ENCODE measurements at places on chromosomes 1 and 21.

GRCh38 chr1:41784531-41785274 is 134.0 kb downstream of the HIVEP3 start:
- DNase-seq: no peak

DNA sequence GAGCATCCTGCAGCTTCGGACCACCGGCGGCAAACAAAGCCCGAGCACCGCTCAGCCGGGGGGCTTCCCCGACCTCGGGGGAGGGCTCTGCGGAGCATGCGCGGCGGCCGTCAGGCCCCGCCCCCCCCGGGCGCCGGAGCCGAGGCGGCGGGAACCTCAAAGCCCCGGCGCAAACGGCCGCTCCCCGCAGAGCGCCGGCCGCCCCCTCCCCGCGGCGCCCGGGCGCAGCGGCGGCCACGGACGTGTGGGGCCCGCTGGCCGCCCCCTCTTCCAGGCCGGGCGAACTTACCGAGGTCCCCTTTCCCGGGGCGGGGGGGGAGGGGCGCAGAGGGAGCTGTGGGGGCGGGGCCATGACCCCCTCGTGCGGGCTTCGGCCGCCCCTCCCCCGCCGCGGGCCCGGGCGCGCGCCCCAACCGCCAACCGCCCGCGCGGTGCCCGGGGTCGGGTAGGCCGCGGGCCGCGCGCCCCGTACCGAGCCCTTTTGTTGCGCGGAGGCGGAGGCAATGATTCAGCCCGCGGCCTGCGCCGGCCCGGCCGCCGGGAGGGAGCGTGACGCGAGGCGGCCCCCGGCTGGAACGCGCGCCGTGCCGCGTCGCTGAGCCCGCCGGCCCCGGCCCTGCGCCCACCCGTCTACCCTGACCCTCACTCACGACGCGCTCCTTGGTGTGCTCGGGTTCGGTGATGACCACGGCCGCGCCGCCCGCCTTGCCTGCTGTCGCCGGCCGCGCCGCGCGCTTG is 1.7 kb downstream of the RCC2 start:
- DNase-seq: no peak

DNA sequence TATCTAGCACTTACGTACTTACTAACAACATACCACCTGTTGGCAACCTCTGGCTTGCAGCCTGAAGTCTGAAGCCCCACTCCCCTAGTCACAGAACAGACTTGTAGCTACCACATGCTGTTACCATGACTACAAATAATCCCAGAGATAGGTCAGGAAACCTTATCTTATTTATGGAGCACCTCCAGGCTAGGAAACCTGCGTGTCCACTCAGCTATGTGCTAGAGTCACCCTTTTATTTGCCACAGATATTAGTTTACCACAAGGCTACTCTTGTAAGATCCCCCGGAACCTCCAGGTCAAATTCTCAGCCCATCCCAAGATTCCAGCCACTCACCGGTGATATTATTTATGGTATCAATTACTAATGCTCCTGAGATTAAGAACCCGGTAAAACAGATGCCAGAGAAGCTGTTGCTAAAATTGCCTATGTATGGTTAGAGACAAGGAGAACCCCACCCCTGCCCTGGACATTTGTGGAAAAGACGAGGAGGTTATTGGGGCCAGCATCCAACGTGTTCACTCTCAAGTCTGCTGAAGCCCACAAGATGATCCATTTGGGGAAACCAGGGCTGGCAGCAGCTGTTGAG is 116.5 kb downstream of the TBX15 start:
- no peak for DNase-seq

DNA sequence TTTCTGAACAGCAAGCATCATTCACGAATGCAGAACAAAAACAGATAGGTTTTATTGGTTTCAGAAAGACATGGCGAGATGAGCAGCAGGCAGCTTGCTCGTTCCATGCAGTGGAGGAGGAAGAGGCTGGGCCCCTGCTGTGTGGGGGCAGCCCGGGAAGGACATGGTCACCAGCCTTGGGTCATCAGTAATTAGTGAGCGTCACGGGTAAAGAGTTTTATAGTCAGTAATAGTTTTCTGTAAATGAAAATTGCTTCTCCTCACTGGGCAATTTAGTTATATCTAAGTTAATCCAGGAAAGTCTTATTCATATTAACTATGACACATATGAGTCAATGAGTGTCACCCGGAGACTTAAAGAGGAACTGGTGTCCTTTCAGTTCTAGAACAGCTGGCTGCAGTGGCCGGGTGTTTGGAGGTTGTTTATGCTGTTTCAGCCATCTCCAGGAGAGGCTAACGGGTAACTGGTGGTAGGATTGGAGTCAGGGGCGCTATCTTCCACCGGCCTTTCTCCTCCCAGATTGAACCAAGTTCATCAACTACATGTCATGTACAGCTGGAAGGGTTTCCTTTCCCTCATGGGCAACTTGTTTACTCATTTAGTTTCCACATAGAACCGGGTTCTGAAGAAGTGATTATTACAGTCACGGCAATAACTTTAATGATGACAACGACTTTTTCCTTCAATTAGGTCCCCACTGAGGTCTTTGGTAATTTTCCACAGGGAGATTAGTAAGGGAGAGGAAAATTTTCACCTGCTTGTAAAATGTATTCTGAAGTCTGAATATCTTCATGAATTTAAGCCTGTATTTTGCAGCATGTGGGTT is 34.6 kb upstream of the SLC45A1 start:
- DNase-seq: peak; percentile 12

- DNase-seq: no peak
Observed at GRCh38 chr1:108194051-108194450, 6.1 kb downstream of the SLC25A24 start.

DNA sequence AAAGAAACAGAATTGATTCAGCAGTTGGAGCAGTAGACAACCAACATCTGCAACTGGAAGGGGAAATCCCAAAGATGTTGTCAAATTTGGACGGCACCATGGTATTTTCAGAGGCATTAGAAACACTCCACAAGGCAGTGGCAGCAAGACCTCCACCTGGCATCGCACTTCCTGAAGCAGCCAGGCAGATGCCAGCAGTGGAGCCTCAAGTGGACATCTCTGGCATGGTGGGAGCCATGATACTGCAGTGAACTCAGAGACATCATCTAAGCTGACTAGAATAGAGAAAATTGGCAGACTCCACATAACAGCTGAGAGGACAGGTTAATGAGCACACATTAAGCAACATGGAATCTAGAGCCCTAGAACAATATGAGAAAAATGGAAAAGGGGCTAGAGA is 33.9 kb upstream of the RGS8 start:
- no peak for DNase-seq

GRCh38 chr1:245679821-245680780 is 525.3 kb downstream of the KIF26B start:
- peak; percentile 9 for DNase-seq

- no peak for DNase-seq
Observed at GRCh38 chr1:206573762-206574161, 38.5 kb downstream of the EIF2D start.

Measured in SIG-M5 (cell line).